ENCODE measurements at places on chromosomes 4 and X.

DNA sequence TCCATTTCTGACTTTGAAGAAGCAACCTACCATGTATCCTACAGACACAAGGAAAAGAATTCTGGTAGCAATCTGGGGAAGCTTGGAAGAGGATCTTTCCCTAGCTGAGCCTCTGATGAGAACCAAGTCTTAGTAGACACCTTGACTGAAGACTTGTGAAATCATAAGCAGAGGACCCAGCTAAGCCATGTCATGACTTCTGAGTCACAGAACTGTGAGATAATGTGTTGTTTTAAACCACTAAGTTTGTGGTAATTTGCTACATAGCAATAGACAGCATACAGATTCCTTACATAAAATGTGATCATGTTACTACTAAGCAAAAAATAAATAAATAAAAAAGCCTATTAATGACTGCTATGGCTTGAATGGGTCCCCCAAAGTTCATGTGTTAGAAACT lies 71.3 kb upstream of the ANKRD50 start:
- no peak for DNase-seq

GRCh38 chr4:137545461-137545861 lies 13.2 kb upstream of the PCDH18 start:
- DNase-seq: peak; percentile 54

DNA sequence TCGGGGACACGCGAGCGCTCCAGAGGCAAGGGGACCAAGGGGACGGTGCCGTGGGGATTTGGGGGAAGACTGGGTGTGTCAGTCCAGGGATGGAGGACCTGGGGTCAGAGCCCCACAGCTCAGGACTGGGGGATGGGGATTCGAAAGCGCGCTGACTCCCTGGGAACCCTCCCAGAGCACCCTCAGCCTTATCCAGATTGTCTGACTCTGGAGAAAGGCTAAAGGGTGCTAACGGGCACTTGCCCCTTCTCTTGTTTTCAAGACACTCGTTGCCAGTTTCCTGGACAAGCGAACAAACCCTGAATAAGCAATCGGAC lies 1.1 kb downstream of the DOCK11 start:
- DNase-seq: peak; percentile 20

- DNase-seq: no peak
Measured at GRCh38 chr4:72031868-72032608, at the start of gene NPFFR2. NPFFR2 (plus strand) TSS chr4:72032000; CDS start chr4:72128592, 96,592 bp downstream.

- no peak for DNase-seq
Measured at GRCh38 chrX:115449742-115450141, 111.2 kb upstream of the PLS3 start.

DNA sequence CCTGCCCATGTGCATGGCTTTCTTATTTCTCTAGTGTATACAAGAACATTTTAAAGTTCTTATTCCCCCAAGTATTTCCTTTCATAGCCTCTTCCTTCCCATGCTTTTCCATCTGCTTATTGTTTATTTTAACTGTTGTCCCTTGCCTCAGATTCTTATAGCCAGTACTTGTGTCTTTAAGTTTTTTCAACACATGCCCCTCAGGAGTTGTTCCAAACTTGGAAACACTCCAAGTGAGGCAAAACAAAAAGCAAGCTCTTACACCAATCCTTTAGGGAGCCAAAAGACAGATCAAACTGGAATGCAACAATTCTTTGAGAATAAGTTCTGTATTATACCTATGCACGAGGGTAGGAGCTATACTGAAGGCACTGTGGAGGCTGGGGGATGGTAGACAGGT lies 222.0 kb upstream of the STK26 start:
- no peak for DNase-seq

GRCh38 chr4:2930758-2931511 lies 32.3 kb downstream of the NOP14 start:
- DNase-seq: no peak

- DNase-seq: no peak
Measured at GRCh38 chr4:183758061-183758757, 99.1 kb downstream of the TRAPPC11 start.

GRCh38 chr4:15489551-15489950 lies 19.9 kb downstream of the CC2D2A start:
- no peak for DNase-seq

DNA sequence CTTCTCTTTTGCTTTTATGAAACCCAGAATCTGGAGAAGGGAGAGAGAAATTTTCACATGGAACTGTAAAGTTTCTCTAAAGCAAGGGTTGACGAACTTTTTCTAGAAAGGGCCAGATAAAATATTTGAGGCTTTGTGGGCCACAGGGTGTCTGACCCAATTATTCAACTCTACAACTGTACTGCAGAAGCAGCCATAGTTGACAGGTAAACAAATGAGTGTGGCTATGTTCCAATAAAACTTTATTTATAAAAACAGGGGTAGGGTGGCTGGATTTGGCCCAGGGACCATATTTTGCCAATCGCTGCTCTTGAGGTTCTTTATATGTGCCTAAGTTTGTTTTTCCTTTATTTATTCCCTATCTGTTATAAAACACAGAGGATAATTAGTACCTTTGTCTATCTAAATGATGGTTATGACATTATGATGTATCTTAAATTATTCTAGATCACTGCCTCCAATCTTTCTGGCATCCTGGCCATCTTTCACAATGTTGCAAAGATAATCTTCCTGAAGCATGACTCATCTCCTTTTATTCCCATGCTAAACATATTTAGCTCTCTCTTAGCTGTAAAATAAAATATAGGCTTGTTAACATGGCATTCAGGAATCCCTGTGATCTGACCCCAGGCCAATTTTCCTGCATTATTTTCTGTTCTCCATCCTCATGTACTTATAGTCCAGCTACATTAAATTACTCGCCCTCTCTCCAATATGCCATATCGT lies 106.8 kb upstream of the CBLL2 start:
- no peak for DNase-seq

DNA sequence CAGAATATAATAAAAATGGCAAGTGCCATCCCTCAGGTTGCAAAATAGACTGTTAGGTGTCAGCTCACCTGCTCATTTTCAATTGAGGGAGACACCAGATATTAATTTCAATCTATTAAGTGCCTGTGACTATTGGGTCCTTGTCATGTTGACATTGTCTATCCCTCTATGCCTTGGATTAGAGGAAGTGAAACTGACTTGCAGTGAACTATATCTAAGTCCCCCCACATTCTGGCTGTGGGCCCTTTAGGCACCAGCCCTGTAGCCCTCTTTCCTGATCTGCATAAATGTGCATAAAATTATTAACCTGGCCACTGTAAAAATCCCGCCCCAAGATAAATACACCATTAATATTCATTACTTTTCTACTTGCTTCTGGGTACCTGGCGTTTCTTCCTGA lies 293.0 kb upstream of the CLNK start:
- no peak for DNase-seq

DNA sequence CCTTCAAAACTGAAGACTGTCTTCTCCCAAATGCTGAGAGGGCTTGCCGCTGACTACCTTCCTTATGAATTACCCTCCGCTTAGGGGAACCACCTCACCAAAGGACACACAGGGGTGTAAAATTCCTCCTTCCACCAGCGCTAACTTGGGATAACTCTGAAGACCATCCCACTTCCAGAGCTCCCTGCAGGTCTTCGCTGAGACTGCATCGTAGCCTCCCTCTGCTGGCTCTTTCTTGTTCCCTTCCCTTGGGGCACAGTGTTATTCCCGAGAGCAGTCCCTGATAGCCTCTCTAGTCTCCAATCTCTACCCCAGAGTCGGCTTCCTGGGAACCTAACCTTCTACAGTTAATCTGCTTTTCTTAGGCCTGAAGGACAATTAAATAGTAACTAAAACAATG lies 725.5 kb upstream of the ATOH1 start:
- DNase-seq: no peak

DNA sequence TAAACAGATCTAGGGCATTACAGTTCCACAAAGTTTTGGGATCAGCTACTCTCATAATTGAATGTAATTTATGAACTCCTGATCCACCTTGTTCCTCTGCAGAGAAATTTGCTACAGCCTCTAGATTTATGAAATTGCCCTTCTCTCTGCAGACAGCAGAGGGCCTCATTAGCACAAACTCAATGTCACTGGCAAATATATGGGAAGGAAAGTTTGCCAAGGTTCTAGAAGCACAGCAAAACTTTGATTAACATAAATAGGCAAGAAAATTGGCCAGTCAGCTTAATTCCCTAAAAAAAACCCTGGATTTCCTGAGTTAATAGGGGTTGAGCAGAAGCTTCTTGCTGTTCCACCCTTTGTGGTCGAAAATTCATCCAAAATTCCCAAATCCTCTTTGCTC lies 31.5 kb downstream of the PRPS1 start:
- peak; percentile 2 for DNase-seq

- peak; percentile 49 for DNase-seq
Measured at GRCh38 chr4:78951862-78952472, 12.7 kb upstream of the PAQR3 start.

DNA sequence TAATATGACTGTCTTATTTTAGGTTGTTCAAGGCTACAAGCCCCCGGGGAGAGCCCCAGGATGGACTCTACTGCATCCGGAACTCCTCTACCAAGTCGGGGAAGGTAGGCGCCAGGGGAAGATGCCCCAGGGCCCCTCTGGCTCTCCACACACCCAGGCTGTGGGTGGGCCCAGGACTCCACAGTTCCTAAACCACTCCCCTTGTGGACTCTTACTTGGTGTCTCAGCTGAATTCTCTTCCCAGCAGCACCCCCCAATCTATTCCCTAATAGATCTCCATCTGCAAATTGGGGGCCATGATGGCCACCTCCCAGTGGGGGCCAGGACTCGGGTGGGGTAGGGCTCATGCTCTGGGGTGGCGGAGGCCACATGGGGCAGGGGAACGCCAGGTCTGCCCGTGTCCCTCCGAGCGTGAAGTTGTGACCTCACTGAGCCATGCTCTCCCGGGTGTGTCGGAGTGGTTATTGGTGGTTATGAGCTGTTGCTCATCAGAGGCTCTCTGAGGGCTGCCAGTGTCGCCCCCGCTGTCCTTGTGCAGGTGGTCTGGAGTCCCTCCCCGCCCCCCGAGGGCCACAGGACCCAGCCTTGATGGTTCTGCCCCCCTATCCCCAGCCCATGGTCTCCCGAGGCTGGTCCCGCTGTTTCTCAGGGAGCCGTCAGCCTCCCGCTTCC lies 11.2 kb upstream of the ADD1 start:
- DNase-seq: no peak

Data from NCI-H146 (cell line).